ENCODE measurements at places on chromosomes 3 and 15. TPM values are rescaled to one million over a fixed set of nuclear protein-coding genes. Genes with fewer than 3 reads are reported as not detected.

Gene GOLGA8R
- 1.3 TPM for total RNA-seq

DNA sequence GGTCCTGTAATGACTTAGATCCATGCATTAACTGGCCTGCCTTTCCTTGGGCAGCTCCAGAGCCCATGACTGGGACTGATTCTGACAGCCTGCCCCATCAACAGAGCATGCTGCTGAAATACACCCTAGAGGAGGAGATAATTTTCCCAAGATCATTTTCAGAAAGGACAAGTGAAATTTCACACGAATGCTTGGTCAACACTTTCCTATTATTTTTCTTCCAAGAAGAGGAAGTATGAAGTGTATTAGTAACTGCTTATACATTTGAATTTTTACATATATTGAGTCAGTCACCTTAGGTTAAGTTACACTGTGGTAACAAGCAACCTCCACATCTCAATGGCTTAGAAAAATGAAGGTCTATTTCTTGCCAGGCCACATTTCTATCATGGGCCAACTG lies 9.7 kb upstream of the NMNAT3 start:
- no peak for DNase-seq

GRCh38 chr15:99974246-99974645 lies 241.0 kb upstream of the LYSMD4 start:
- DNase-seq: no peak

DNA sequence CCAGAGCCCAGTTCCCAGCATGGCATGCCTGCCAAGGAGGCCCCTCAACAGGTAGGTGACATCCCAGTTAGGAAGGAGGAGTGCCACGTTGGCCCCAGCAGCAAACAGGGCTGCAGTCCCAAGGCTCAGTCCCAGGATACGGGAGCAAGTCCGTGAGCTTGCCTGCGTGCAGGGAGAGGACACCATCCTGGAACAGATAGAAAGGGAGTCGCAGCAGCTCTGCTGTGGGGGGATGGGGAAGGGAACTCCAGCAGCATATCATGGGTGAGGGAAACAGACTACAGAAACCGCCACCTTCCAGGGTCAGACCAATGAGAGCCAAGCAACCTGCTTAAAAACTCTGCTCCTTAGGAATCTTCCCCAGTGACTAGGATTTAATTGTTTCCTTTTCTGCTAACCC lies 9.4 kb upstream of the DYNLT2B start:
- DNase-seq: no peak

DNA sequence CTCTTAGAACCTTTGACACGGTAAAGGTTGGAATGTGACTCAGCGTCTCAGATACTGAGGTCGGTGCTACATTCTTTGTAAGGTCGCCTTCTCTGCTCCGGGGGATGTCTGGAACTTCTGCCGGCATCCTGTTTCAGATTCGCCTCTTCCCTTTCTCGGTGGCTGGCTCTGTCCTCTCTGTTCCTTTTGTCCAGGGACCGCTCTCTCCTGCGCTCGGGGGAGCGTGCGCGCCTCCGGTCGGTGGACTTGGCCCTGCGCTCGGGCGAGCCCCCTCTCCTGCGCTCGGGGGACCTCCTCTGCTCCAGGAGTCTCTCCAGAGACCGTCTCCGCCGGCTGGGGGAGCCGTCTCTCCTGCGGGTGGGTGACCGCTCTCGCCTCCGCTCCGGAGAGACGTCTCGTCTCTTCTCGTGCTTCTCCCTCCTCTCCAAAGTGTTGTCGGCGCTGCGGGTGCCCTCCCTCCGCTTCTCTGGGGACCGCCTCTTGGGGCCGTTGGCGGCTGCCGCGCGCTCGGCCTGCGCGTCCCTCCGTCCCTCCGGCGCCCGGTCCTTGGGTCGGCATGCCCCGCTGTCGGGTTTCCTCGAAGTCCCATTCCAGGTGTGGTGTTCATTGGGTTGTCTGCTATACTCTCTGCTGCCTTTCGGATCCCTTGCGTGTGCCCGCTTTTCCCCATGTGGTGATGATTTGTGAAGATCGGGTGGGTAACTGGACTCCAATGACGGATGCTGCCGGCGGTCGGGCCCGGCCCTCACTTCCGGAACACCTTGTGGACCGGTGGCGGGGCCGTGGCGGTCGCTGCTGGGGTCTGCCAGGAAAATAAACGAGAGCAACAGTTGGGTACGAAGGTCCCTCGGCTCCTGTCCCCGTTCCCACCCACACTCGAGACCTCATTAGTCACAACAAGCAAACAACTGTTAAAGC lies 668.8 kb upstream of the ADAMTS9 start:
- no peak for DNase-seq

- no peak for DNase-seq
Observed at GRCh38 chr15:64695561-64695992, 79.8 kb downstream of the RBPMS2 start.

- no peak for DNase-seq
Observed at GRCh38 chr3:187015903-187016638, 85.7 kb downstream of the ST6GAL1 start.

GRCh38 chr3:127606981-127607595 lies 8.9 kb downstream of the MCM2 start:
- DNase-seq: no peak

DNA sequence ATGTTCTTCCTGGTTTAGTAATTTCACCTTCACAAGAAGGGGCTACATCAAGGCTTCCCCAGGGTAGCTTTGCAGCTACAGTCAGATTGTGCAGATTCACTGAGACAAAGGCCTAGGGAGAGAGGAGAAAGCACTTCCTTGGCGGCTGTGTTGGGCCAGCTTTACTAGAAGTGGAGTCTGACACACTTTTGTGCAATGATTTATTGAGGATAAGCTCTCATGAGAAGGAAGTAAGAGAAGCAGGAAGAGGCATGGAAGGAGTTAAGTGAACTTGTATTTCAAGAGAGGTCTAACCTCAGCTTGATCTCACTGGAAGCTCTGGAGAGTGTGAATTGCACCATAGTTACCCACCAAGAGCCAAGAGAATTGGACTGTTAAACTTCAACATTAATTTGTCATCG lies 78.9 kb downstream of the TGFBR2 start:
- no peak for DNase-seq

DNA sequence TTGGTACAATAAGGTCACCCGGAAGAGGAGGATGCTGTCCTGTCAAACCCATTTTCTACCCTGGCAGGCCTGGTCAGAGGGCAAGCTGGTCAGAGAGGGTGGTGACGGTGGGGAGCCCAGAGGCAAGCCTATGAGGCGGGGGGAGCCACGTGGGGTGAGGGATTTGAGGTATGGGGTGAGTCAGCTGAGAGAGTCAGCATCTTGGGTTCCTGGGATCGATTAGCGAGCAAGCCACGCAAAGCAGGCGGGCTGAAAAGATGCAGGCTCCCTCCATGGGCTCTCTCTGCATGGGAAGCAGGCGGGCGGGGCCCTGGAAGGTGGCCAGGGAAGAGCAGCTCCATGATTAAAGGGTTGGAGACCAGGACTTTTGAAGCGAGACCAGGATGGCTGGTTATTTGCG lies 48.1 kb downstream of the MAGEF1 start:
- DNase-seq: no peak

- no peak for DNase-seq
Observed at GRCh38 chr3:59963676-59964075, 913.9 kb upstream of the CFAP20DC start.

DNA sequence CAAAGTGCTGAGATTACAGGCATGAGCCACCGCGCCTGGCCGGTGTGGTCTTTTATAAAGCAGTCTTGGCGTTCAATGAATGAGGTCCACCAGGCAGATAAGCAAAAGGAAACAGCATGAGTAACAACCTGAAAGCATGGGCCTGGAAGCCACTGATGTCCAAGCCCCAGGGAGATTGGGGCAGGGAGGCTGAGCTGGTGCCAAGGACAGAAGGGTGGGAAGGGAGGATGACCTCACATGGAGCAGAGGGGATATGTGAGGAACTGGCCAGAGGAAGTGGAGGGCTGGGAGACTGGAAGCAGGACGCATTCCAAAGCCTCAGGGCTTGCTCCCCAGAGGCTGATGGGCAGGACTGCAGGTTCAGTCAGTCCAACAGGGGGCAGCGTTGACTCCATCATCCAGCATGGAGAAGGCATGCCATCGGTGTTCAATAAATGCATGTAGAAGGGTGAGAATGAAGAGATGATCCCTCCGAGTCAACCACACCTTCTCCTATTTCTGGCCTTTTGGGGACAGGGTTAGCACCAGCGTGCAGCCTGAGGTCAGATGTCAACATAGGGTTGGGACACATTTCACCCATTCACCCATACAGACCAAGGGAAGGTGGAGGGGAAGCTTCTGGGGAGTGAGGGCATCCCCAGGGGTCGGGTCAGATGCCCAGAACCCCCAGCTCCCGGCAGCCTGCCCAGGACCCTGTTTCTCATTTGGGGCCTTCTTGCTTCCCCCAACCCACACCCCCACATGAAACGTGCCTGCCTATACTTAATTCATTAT lies 14.8 kb downstream of the MYL3 start:
- peak; percentile 92 for DNase-seq

Gene TMED3
- total RNA-seq: 134 TPM

GRCh38 chr15:41779662-41780157 lies 5.4 kb downstream of the MAPKBP1 start:
- no peak for DNase-seq

DNA sequence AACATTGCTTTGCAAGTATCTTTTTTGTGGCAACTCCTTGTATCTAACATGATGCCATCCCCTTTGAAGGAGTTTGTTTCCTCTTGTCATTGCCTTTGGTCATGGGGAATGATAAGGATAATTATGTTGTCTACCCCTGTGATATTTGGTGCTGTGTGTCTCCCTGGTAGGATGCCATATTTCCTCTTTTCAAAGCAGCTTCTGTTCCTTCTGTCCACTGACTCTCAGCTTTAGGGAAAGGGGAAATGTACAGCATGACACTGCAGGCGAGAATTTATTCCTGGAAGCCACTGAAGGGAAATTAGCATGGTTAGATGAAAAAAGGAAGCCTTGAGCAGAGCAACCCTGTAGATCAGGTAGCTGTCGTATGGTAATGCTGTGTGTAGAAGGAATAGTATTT lies 576.7 kb downstream of the CADM2 start:
- DNase-seq: no peak
